ENCODE measurements at places on chromosomes 6 and 20.
A peak's percentile ranks its signal among the peaks of the same experiment; 100 is the strongest.

GRCh38 chr6:11094411-11094851 is 797 bp downstream of the SMIM13 start:
- peak; percentile 50 for DNase-seq

- no peak for DNase-seq
Observed at GRCh38 chr6:117550078-117550600, 52.2 kb downstream of the GOPC start.

DNA sequence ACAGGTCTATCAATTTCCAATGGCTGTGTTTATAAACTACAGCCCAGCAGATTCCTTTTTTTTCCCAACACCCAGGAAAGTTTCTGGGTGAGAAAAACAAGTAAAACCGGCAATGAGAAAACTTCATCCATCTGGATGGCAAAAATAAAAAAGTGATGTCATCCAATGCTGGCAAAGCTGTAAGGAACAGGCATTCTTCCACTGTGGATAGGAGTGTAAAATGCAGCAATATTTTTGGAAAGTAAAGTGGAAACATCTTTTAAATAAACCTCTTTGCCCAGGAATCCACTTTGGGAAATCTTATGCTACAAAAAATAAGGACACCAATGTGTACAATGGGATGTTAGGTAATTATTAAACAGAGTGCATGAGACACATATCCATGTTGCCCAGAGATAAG is 102.1 kb upstream of the NT5E start:
- DNase-seq: no peak

- DNase-seq: no peak
Observed at GRCh38 chr6:130229645-130230044, 6.9 kb upstream of the SAMD3 start.

- DNase-seq: no peak
Observed at GRCh38 chr6:36523451-36523850, 23.8 kb downstream of the STK38 start.

DNA sequence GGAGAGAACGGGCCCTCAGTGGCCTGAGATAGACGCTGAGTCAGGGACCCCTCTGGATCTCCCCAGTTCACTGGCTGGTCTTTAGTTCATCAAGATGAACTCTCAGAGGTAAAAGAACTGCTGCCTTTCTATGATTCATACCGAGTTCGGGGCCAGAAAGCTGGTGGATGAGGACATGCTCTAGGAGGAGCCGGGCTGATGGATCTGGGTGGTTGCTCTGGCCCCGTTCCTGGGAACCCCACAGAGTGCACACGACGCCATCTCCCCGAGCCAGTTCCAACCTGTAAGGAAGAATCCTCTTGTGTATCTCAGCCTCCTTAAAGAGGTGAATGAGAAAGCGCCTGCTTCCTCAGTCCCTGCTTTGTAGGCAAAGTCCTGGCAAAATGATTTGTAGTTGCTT is 142.6 kb upstream of the PDE10A start:
- DNase-seq: no peak

- DNase-seq: no peak
Observed at GRCh38 chr6:149194820-149195558, 122.5 kb upstream of the TAB2 start.

DNA sequence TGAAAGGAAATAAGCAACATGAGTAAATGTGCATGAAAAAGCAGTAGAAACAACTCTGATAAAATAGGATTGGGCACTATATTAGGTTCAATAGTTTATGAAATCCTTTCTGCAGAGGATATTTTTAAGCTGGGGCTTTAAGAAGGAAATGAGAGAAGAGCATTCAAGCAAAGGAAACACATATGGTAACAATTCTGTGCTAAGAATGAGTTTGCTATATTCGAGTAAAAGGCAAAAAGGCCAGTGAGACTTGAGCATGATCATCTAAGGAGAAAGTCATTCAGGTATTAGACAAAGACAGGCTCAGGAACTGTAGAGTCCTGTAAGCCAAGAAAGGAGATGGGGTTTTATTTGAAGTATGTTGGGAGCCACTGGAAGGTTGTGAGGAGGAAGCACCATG is 387.1 kb upstream of the FLRT3 start:
- no peak for DNase-seq

- no peak for DNase-seq
Observed at GRCh38 chr6:40509086-40509485, 78.1 kb downstream of the LRFN2 start.

DNA sequence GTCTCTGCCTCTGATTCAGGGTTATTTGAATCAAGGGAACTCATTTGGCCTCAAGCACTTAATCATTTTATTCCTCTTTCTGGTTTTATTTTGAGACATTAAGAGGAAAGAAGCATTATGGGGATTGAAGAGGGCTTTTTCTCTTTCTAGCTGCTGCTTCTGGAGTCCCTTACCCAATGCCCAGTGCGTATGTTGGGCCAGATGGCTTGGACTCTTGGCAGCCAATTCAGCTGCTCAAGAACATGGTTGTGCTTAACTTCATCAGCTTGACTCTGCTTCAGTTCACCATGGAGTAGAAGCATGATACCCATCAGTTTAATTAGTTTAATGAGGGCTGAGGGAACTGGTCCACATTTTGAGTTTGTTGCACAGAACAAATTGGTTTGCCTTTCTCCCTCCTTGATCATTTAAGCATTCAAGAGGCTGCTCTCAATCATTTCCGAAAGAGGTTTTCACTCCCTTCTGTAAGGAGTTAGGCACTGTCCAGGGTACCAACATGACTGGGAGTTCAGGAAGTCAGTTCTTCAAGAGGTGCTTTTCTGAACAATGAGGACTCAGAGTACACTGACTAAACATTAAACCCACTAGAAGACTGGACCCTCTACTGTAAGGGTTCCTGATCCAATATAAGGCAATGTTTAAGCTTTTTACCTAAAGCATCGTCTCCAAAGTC is 14.6 kb downstream of the PDYN start:
- DNase-seq: no peak

All from fibroblast of skin of right biceps (primary cell).